G401 (cell line): ENCODE measurements at places on chromosomes 11 and 22. TPM values are rescaled to one million over a fixed set of nuclear protein-coding genes. Genes with fewer than 3 reads are reported as not detected.

The OR52H1 gene
- total RNA-seq = not detected in 2 replicates

The SYT8 gene
- not detected in 2 replicates for total RNA-seq

The MS4A4A gene
- total RNA-seq = not detected in 2 replicates

The KRTAP5-11 gene
- total RNA-seq = not detected in 2 replicates

GRCh38 chr11:61331651-61332050, 1.3 kb downstream of the DDB1 start:
- DNase-seq = no peak

DNA sequence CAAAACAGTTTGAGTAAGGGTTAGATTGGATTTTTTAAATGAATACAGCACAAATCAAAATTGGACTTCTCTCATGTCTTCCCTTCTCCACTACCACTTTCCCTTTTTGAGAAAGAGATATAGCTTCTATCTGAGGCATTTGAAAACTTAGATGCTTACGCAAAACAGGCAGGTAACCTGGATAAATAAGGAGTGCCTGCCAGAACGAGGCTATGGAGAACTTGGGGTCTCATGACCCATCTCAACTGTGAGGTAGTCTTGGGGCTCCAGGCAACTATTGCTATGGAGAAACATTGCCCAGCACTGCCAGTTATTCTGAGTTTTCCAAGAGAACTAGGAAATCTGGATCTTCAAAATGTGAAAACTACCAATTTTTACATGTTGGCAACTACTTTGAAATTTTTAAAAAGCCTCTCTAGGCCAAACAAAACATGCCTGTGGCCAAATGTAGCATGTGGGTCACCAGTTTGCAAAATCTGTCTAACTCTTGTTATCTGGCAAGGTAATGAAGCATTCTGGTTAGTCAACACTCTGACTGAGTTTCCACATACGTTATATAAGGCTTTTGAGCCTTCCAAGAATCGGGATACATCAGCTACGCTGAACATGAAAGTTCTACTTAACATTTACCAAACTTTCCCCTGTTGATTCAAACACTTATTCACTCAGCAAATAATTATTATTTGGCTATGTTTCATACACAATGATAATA, 752.7 kb downstream of the KCNA4 start:
- no peak for DNase-seq

DNA sequence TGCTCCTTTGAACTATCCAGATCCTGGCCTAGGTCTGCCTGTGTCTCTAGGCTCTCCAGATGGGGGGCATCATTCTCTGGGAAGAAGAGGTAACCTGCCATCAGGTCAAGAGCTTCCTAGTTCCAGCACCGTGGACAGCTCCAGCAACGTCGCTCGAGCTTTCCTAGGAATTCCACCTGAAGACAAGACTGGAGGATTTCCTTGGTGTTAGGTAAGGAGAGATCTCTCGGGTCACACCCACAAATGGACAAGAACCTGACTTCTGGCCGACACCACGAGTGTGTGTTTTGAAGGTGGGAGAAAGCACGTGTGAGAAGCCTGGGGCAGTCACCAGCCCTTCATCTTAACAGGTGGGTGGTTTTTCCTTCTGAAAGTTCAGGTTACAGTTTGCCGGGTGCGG, 1.2 kb downstream of the PRG3 start:
- no peak for DNase-seq

- DNase-seq = no peak
Observed at GRCh38 chr11:5631417-5631816, 6.6 kb downstream of the TRIM34 start.

DNA sequence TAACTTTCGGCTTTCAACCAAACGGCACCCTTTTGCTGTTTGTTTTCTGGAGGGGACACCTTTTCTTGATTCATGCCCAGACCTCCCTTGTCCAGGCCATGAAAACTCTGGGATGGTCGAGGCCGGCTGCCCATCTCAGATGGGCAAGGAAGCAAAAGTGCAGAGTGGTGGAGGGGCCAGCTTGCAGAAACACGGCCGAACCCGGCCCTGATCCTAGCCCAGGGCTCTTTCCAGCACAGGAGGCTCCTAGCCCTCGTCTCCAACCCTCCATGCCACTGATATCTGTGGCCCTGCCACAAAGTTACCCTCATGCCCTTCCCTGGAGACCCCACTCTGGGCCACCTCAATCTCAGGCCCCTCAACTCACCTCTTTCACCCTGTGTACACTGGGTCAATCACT, 18.9 kb upstream of the SLC22A12 start:
- DNase-seq = no peak

- no peak for DNase-seq
Observed at GRCh38 chr11:3949125-3949524, 93.7 kb downstream of the STIM1 start.

GRCh38 chr22:43002202-43002586, 12.8 kb downstream of the PACSIN2 start:
- no peak for DNase-seq

- no peak for DNase-seq
Observed at GRCh38 chr11:103807806-103808205, 228.6 kb upstream of the DDI1 start.

DNA sequence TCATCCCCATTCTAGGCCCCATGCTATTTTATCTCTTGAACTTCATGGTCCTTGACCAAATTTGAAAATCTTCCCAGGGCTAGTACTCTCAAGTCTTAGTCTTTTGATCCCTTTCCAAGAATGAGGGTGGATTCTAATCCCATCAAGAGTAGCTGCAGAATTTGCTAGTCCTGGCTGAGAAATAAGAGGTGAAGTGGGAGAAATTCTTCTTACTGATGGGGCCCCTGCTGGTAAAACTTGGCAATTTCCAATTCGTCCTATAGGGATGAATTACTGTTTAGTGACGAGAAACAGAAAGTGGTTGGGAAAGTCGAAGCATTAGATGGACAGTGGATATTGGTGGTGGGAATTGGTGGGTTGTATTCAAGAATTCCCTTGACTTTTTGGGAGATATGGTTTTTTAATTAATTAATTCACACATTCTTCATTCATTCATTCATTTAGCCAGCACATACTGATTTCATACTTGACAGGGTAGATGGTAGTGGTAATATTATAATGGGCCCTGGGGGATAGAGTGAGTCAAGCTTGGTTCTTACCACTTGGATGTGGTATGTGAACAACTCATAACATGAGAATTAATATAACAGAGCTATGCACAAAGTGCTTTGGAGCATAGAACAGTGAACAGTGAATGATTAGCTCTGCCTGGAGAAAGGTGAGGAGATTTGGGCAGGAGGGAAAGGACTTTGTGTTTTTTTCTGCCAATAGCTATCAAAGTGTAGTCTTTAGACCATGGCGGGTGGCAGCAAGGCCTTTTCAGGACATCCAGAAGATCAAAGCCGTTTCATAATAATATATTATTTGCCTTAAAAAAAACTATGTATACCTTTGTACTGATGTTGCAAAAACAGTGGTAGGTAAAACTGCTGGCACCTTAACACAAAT, 103.8 kb downstream of the STIM1 start:
- no peak for DNase-seq

DNA sequence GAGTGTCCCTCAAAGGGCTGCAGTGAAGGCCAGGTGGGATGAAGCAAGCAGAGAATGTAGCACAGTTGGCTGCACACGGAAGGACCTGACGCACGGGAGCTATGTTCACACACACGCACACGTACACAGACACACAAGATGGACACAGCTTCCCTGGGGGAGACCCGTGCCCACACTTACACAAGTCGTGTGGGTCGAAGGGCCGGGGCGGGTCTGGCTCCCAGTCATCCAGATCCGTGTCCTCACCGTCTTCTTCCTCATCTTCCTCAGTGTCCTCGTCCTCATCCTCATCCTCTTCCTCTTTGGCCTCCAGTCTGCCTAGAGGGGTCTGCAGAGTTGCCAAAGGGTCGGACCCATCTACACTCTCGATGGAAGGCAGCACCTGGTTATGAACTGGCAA, 51.6 kb upstream of the NFRKB start:
- DNase-seq = no peak
